ENCODE measurements at places on chromosomes 5 and 9.

DNA sequence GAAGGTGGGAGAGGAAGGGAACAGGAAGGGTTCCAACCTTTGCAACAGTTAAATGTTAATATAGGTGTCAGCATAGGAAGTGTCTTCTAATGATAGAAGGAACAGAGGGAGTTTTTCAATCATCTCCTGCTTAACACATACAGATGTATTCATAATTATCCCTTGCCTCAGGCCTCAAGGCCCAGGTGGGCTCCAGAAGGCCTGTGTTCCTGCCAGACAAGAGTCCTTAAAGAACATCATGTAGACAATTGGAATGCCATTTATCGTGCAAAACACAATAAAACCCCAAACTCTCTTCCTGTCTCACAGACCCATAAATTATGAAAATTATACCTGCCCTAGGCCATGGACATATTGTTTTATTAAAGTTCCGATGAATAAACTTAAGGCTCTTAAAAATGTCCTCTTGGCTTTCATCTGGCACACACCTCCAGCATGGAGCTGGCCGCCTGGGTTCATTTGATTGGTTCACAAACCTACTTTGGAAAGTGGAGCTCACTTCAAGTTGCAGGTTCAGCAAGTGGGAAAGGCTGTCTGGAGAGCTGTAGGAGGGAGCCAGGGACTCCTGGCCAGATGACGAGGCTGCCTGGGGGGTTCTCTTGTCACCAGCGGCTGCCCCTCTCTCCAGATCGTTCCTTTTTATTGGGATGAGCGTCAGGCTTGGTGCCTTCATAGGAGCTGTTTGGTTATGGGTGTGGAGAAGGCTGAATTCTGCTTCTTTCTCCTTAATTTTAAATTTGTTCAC, 17.5 kb downstream of the SPRY4 start:
- DNase-seq, result no peak

DNA sequence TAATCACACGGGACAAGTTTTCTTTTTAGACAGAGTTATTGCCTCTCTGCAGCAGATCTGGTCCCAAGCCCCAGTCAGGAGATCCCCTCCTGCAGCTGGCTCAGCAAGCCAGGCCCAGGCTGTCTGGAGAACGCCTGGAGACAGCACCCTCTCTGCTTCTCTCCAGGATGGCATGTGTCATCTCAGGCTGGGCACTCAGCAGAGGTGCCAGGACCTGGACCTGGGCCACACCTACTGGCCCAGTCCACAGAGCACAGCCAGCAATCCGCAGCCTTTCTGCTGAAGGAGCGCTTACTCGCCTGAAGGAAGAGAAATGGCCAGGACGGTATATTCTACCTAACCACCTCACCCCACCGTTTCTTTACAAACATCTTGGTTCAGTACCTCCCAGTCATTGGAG, 4.7 kb upstream of the TBC1D9B start:
- no peak for DNase-seq

DNA sequence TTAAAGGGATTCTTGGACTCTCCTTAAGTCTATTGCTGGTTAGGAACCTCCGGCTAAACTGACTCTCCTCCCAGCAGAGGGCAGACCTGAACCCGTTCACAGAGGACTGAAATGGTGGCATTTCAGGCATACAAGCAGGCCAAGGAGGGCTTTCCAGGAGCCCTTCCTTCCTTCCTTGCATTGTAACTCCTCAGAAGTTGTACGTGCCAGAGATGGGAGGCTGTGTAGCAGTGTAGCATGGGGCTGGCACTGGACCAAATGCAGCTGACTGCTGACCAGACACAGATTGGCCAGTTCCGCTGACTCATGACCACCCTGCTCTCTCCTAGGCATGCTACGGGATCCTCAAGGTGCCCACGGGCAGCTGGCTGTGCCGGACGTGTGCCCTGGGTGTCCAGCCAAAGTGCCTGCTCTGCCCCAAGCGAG, 36.4 kb downstream of the JADE2 start:
- peak; percentile 29 for DNase-seq

DNA sequence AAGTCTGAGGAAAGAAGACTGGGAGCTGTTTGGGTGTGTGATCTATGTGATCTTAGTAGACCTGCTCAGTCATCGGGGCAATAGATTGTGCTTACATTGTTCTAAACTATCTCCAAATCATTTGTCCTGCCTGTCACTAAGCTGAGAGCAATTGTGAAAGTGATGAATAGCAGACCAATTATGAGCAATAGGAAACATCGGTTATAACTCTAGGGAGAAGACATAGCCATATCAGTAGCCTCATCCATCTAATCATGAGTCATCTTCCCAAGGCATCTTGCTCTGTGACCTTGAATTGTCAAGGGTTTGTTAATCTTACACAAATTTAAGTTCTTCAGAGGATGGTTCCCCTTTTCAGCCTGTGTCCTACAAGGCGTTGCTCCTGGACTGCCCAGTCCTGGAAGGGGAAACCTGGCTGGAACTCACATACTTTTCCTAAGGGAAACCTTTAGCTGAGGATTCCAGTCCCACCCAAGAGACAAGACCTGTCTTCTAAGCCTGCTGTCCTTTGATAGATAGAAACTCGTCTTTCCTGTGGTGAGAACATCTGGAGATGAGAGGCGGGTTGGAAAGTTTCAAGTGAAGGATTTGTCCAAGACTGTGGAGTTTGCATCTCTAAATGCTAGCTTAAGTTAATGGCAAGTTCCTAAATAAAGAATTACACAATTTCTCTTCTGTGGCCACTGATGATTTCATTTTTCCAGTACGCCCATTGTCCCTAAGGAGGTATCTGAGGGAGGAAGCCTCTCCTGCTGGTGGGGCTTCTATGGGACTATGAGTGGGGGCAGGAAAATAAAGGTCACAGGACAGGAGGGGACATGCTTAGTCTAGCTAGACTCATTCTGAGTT, 53.9 kb upstream of the TRIM32 start:
- no peak for DNase-seq

DNA sequence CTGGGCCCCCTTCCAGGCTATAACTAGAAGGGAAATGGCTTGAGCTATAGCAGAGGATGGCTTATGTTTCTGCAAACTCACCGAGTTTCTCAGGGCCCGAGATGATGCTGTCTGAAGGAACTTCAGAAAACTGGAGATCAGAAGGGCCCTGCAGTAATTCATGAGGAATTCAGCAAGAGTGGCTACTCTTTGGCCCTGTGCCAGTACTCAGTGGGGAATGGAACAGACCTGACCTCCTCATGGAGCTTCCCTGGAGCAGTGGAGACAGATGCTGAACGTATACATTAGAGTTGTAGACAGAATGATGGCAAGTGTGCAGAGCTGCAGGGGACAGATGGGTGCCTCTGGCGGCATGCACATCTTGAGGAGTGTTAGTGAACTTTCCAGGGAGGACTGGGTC, 17.3 kb upstream of the SMIM32 start:
- no peak for DNase-seq

DNA sequence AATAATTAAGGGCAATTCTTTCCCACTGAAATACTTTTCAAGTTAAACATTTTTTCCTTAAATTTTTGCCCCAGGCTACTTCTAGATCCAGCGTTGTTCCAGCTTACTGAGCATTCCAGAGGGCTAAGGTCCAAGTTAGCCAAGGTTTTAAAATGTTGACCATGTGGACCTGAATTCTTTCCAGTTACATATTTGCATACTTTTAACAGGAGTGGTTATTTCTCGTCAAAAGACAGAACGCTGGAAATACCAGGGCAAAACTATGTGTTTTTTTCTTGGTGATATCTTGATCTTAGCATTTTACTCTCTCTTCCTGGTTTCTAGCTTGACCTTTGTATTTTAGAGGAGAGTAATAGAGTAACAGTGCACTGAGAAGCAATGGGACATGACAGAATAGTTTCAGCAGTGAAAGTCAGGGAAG, 32.8 kb downstream of the TMC1 start:
- DNase-seq, result no peak

- DNase-seq, result no peak
Measured at GRCh38 chr5:94992325-94992724, 292.6 kb downstream of the MCTP1 start.

DNA sequence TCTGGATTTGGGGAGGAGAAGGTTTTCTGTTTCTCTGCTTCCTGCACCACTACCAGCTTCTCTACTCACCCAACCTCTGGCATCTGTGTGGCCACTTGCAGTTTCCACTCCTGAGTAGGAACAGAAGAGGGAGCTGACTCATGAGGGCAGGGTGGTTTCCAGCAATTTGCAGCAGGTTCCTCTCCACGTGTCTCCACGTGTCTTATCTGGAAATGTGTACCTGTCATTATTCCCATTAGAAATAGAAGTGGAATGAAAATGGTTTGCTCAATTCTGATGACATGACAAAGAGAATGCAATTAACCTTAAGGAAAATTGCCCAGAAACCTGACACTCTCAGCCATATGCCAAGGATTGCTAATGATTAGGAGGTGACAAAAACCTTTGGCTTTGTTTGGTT, 33.0 kb downstream of the EGFLAM start:
- no peak for DNase-seq

DNA sequence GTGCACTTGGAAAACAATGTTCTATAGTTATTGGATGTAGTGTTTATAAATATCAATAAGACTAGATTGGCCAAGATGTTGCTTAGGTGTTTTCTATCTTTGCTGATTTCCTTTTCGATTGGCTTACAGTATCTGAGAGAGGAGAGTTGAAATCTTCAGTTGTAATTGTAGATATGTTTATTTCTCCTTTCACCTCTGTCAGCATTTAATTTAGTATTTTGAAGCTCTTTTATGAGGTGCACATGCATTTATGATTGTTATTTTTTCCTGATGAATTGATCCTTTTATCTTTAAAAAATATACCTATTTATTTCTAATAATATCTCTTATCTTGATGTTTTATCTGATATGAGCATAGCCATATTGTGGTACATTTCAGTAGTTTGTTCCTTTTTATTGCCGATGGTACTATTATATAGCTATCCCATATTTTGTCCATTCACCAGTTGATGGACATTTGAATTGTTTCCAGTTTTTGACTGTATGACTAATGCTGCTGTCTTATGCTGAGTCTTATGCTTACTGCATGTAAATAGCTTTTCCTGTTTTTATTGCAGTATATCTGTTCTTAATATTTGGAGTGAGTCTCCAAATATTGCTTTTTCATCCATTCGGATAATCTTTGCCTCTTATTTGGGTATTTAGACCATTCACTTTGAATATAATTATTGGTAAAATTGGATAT, 34.7 kb downstream of the ERCC6L2 start:
- no peak for DNase-seq

GRCh38 chr9:89969156-89969675, 364.4 kb downstream of the GADD45G start:
- peak; percentile 31 for DNase-seq

GRCh38 chr9:133023117-133023890, 7.5 kb upstream of the GTF3C5 start:
- peak; percentile 90 for DNase-seq

DNA sequence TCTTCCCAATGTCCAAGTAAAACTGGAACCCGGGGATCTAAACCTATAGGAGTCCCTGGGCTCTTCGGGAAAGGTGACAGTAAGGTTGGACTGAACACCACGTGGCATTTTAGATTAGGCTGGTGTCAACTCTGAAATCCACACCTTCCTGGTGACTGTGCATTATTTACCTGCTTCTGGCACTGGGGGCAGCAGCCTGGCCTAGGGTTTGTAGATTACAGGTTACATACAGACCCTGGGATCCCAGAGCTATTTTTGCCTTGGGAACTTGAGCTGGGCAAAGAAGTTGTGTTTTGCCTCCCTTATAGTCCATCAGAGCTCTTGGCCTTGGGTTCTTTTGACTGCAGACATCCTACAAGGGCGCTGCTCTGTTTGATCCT, 173.2 kb downstream of the DAB2IP start:
- no peak for DNase-seq

GRCh38 chr5:151703227-151703626, 16.5 kb upstream of the SPARC start:
- no peak for DNase-seq

GRCh38 chr9:19935422-19935821, 146.6 kb upstream of the SLC24A2 start:
- DNase-seq, result no peak

GRCh38 chr9:36293171-36293570, 34.9 kb upstream of the GNE start:
- no peak for DNase-seq

- DNase-seq, result no peak
Measured at GRCh38 chr5:72624641-72625236, 117.5 kb upstream of the ZNF366 start.

DNA sequence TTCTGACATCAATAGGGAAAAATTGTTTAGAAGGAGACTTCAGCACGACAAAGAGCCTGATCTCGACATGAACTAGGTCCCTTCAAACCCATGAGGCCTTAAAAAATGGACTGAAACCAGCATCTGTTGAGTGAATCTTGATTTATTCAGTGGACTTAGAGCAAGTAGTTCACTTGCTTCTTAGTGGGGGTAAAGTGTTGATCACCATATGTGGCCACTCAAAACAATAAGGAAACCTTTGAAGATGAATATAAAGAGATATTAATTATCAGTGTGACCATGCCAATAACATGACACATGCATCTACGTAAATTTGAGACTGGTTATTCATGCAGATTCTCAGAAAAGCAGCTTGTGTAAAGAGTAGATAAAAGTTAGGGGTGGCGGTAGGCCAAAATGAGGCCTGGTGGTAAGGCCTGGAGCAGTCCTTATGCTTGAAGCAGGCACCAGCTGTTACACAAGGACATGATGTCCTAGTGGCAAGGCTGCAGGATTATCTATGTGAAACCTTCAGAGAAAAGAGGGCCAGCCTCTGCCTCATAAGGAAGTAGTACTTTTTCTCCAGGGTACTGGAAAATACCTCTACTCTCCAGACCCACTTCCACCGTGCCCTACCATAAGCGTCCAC, 61.3 kb downstream of the S1PR3 start:
- no peak for DNase-seq

- DNase-seq, result peak; percentile 74
Measured at GRCh38 chr5:68216245-68217046, 890 bp downstream of the PIK3R1 start.
